ENCODE measurements at places on chromosomes 5 and 9. TPM values are rescaled to one million over a fixed set of nuclear protein-coding genes. Genes with fewer than 3 reads are reported as not detected.

Gene GRXCR2
- polyA plus RNA-seq = not detected

Gene LCN10
- polyA plus RNA-seq = not detected

GRCh38 chr9:77974434-77974833, 57.2 kb downstream of the GNAQ start:
- no peak for DNase-seq

DNA sequence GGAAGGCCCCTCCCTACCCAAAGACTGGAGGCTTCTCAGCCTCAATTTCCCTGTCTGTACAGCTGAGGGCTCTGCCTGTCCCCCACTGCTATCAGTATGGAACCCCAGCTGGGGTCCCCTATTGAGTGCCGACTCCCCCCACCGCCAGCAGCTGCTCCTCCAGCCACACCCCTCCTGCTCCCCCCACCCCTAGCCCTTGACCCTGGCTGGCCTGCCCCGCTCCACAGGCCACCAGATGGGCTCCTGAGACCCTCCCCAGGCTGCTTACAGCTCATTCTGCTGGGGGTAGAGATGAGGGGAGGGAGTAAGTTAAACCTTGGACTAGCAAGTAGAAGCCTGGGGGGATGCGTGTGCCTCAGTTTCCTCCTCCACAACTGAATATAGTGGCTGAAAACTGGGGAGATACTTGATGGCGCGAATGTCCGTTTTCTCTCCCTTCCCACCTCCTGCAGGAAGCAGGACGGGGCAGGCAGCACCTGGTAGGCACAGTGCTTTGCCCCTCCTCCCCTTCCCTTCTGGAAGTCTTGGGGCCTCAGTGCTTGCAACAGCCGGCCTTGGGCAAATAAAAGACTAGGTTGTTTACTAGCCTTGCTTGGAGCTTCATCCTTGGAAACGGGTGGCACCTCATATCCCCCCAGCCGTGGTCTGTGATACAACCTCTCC, 19.1 kb downstream of the URM1 start:
- DNase-seq = no peak

- DNase-seq = no peak
Measured at GRCh38 chr5:43840424-43841125, 237.6 kb downstream of the NNT start.

GRCh38 chr9:89462817-89463683, 34.9 kb downstream of the SEMA4D start:
- DNase-seq = no peak

DNA sequence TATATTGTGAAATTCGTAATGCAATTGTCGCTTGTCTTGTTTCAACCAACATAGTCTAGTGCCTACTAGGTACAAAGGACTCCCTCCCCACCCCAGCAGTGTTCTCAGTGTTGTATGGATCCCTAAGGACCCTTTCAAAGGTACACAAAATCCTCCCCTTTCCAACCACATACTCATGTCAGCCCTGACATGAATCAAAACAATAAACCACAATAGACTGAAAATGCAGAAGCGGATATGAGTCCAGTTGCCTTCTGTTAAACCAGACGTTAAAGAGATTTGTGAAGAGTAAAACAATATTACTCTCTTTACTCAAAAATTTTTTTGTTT, 82.4 kb upstream of the IFNK start:
- DNase-seq = no peak

Gene MORN5
- polyA plus RNA-seq = not detected

Measured in foreskin keratinocyte (primary cell).